ENCODE measurements at places on chromosomes 6 and 20. TPM values are rescaled to one million over a fixed set of nuclear protein-coding genes. Genes with fewer than 3 reads are reported as not detected.

Gene GMNN
- 85.1 TPM for total RNA-seq

Gene MYT1
- 0.05 TPM for total RNA-seq

Gene GPX5
- total RNA-seq: not detected

Gene LGSN
- total RNA-seq: not detected

Gene WDR27
- 37.9 TPM for total RNA-seq

Gene SYNJ2
- total RNA-seq: 42.7 TPM

Gene PTGIS
- total RNA-seq: not detected

Gene PRR18
- total RNA-seq: not detected

Gene CDSN
- not detected for total RNA-seq

Gene TMEM200A
- not detected for total RNA-seq

Gene SFTA2
- total RNA-seq: not detected

Gene HTR1E
- total RNA-seq: not detected

Gene PDYN
- not detected for total RNA-seq

Gene TNFRSF6B
- not detected for total RNA-seq

Gene ABCC10
- 22.7 TPM for total RNA-seq

Gene HCRTR2
- not detected for total RNA-seq

Gene LRRN4
- not detected for total RNA-seq

Gene PTK7
- total RNA-seq: 2.2 TPM

Gene STMND1
- total RNA-seq: not detected

Gene CNR1
- not detected for total RNA-seq

Measured in activated naive CD4-positive, alpha-beta T cell treated with anti-CD3 and anti-CD28 coated beads for 36 hours (primary cell).